ENCODE measurements at places on chromosomes 2 and 18.

- DNase-seq: no peak
Measured at GRCh38 chr2:85130407-85130806, 2.8 kb upstream of the TCF7L1 start.

DNA sequence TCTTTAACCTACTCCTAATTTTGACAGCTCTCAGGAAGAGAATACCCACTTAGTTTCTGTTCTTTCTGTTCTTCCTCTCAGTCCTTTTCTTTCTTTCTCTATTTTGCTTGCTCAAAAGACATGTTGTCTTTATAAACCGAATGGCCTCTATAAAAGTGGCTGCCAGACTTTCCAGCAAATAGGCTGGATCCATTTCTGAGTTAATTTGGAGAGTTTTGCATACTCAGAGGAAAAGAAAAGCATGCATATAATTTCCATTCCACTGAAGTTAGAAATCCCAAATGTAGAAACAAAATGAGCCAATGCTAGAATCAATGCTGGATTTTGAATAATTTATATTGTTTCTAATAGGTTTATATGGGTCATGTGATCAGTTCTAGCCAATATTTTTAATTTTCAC is 65.9 kb downstream of the FAM124B start:
- DNase-seq: no peak

GRCh38 chr2:177666408-177666807 is 273.8 kb downstream of the AGPS start:
- DNase-seq: no peak

GRCh38 chr18:4130734-4131719 is 324.1 kb downstream of the DLGAP1 start:
- DNase-seq: no peak

- DNase-seq: no peak
Measured at GRCh38 chr18:23227726-23228070, 92.4 kb downstream of the CABLES1 start.

DNA sequence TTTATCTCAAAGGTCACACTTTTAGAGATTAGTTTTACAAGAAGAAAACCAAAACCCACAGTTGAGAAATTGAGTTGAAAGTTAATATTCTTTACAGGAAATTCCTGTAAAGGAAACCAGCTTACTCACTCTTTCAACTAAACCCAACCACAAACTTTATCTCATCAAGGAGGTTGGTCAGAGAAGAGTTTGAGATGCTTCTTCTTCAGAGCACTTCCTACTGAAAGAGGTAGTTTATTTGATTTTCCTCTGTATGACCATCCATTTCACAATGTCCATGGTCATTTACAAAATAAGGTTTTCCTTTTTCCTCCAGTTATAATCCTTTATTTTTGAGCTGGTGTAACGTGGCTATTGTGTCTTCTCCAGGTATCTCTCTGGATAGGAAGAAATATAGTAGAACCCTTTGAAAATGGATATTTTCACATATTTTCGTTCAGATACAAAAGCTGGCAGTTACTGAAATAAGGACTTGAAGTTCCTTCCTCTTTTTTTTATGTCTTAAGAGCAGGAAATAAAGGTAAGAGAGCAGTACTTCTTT is 4.5 kb upstream of the IL18RAP start:
- DNase-seq: peak; percentile 61

- DNase-seq: no peak
Measured at GRCh38 chr18:73331212-73331772, 463.5 kb upstream of the NETO1 start.
